ENCODE measurements at places on chromosomes 6 and 20.

DNA sequence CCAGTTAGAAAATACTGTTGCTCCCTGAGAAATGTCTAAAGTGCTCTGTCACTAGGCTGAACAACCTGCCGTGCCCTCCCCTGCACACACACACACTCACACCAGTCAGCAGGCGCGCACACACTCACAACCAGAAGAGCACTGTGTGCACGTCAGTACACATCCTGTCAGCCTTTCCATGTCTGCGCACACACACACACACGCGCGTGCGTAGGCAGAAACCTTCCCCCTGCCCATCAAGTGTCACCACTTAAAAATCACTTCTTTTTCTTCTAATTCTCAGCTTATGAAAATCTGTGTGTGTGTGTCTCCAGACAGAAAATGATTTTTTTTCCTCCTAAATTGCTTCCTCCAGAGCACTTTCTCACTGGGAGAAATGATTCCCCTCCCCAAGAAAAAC lies 100.3 kb downstream of the EDN3 start:
- DNase-seq: no peak

DNA sequence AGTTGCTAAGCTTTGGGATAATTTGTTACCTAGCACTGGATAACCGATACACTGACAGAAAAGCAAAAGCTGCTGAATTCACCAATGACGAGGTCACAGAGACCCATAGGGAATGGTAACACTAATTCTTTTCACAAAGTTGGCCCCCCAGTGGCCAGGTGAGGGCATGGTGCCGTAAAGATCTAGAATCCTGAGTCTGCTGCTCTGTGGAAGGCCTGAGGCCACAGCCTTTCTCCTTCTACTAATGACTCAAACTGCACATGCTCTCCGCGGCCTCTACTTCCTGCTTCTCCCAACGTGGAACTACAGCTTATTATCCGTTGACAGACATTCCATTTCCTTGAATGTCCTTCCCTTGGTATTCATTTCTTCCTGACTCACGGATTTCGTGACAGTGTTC lies 127.1 kb downstream of the OPRM1 start:
- DNase-seq: no peak

DNA sequence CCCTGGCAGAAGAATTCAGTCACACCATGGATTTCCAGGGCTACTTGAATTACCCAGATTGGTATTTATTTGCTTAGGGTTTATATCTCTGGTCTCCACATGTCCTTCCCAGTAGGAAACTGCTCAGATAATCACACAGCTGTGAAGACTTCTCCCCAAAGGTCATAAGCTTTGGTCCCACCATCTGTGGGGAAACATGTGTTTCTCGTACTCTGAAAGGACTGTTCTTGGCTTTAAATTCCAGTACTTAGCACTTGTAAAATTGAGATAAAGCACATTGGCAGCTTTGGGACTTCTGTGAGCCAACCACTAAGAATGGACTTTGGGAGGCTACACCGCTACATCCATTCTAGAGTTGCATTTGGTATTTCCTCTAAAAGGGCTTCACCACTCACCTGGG lies 205.3 kb upstream of the FOXA2 start:
- no peak for DNase-seq

- DNase-seq: no peak
Measured at GRCh38 chr20:61965606-61966491, 99.8 kb downstream of the TAF4 start.

DNA sequence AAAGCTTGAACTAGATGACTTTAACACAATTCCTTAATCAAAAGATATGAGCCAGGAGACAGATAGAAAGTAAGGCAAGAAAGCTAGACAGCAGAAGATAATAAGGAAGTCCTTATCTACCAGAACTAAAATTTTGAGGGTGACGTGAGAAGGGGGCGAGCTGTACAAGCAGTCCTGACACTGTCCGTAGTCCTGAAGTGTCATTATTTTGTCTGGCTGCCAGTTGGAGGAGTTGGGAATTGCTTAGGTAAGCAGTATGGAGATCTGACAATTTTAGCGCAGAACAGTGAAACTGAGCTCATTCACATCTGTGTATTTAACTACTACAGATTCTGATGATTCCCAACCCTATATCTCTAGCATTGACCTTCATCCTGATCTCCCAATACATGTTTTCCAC lies 25.8 kb upstream of the CEP85L start:
- no peak for DNase-seq

- no peak for DNase-seq
Measured at GRCh38 chr6:22081709-22082108, 215.1 kb downstream of the PRL start.

GRCh38 chr20:32885952-32886351 lies 27.2 kb downstream of the EFCAB8 start:
- no peak for DNase-seq

- DNase-seq: no peak
Measured at GRCh38 chr6:169726963-169727362, 2.7 kb upstream of the PHF10 start.

- no peak for DNase-seq
Measured at GRCh38 chr6:18118330-18118729, 4.1 kb downstream of the NHLRC1 start.

DNA sequence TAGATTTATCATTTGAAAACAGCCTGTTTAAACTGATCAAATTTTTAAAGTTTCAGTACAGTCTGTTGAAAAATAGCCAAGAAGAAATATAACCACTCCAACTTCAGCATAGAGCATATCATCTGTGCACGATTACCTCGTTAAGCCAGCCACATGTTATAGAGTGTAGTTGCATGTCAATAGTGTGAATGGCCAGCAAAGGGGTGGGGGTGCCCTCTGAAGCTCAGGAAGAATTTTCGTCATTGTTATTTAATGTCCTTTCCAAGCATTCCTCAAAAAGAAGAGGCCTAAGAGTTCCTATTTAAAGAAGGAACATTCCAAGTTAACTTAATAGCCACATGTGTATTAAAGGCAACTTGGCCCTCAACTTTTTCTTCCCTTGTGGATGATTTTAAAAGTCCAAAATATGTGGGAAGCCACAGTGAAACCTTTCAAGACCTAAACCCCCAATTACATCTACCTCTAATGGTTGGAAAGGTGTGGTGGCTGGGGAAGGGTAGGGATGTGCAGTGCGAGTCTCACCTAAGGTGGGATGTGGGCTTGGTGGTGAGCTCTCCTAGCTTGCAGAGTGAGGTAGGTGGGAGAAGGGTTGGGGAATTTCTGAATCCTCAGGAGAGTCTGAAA lies 1.8 kb upstream of the CCN2 start:
- no peak for DNase-seq

DNA sequence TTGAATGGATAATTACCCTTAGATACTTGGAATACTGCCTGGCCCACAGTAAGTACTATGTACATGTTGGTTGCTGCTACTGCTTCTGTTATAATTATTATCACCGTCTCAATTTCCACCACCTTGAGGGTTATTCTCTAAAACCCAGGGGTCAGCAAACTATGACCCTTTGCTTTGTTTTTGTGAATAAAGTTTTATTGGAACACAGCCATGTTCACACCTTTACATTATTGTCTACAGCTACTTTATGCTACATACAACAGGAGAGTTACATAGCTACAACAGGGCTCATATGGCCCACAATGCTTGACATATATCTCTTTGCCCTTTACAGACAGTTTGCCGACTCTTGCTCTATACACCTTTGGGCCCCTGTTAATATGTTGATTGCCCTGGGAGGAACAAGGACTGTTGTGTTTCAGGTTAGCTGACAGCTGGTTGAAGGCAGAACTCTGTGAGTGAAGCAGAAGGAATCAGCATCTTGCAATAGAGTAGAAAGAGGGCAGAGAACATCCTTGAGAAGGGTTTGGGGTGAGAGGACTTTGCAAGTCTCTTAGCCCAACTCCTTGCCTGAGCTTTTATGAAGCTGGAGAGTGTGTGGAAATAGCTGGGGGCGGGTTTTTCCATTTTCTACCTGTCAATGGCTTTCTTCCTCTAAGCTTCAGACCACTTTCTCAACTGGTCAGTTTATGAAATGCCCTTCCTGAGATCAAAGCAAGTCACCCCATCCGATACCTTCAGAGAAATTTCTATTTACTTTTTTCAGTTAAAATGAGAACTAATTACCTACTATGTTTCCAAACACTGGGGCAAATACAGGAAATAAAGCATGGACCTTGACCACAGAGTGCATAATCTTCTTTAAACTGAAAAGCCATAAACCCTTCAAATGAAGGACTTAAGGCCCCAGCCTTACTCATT lies 3.5 kb upstream of the MEP1A start:
- no peak for DNase-seq

- no peak for DNase-seq
Measured at GRCh38 chr6:112592159-112592558, 245.0 kb downstream of the RFPL4B start.

All from activated CD4-positive, CD25-positive, alpha-beta regulatory T cell (primary cell).